ENCODE measurements at places on chromosomes 12 and 14. TPM values are rescaled to one million over a fixed set of nuclear protein-coding genes. Genes with fewer than 3 reads are reported as not detected.

GRCh38 chr14:56049536-56049935 is 68.7 kb upstream of the PELI2 start:
- DNase-seq = no peak

DNA sequence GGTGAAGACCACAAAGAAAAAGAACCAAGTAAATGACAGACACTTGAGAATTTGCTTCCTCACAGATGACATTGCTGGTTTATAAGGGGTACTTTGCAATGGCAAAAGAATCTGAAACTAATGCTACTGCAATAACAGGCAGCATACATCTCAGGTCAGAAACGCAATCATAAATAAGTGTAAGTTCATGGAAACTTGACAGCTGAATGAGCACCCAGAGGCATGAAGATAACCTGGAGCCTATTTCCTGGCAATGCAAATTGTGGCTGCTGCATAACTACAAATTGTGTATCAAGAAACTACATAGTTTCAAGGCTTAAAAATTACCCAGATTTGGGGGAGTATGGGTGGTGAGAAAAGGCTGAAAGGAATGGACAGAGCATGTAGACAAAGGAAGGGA is 8.5 kb upstream of the MYO1A start:
- no peak for DNase-seq

DNA sequence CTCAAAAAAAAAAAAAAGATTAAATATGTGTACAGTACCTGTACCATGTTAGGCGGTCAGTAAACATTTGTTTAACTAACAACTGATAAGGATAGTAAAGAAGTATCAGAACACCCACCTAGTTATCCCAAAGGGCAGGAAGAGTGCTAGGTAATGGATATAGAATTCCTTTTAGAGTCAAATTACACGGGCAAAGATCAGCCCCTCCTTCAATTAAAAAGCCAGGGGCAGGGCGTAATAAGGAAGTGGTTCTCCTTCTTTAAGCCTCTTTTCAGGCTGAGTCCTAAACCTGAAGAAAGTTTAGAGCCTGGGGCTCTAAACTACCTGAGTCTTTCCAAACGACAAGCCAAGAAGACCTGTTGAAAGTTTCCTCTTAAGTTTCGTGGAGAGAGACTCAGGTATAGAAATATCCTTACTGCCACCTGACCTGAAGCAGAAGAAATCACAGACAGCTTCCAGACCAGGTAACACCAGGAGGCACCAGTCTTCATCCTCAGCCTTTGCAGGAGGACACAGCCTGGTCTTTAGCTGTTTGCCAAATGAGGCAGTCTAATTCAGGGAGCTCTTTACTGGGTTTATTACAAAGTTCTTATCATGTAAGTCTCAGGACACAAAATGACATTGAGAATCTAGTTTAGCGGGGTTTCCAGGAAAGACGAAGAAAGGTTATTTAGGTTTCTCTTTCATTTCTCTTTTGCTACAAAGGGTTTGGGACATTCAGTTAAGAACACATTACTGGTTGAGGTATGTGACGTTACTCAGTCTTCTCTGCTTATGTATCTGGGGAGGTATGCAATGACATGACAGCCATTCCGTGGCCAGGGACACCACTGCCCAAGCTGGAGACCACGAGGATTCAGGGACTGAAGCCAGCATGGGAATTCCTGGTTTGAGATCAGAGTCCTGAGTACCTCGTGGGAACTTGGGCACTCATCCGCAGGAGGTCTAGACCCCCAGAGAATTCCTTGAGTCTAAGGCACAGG is at the start of gene BCL2L14:
Gene BCL2L14, plus strand, starts transcription at position 266 of the 983 bp plus-strand sequence. CDS start 8,367 bp downstream, outside the sequence.
- no peak for DNase-seq

DNA sequence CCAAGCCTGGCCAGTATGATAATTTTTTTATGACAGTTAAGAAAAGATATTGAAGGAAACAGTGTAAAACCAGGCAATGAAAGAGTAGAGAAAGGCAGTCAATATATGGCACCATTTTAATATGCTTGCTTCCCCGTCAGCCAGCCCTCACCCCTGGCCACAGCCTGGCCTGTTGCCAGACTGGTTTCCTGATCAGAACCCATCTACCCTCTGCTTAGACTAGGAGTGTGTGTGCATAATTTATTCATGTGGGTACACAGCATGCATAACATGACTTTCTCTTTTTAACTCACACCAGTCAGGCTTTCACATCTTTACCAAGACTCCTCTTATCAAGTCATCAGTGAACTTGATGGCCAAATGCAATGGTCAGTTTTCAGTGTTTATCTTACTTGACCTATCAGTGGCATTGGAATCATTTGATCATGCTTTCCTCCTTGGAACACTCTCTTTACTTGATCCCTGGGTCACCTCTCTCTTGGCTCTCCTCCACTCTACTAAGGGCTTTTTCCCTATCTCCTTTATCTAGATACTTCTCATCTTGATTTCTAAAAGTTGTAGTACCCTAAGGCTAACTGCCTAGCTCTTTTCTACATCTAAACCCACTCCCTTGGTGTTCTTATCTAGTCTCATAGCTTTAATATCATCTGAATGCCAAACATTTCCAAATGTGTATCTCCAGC is 10.0 kb upstream of the GPR19 start:
- no peak for DNase-seq

DNA sequence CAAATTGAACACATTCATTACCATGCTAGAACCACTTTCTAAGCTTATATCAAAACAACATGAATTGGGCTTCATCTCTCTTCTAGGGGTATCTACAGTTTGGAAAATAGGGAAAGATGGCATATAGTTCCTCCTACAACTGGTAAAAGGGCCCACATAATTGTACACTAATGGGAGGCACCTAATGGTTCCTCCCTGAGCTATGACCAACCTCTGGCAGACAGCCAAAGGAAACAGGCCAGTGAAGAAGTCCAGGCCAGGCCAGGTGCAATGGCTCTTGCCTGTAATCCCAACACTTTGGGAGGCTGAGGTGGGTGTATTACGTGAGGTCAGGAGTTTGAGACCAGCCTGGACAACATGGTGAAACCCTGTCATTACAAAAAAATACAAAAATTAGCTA is 23.2 kb upstream of the APOF start:
- DNase-seq = no peak

GRCh38 chr14:96634481-96634880 is 132.3 kb downstream of the PAPOLA start:
- no peak for DNase-seq

DNA sequence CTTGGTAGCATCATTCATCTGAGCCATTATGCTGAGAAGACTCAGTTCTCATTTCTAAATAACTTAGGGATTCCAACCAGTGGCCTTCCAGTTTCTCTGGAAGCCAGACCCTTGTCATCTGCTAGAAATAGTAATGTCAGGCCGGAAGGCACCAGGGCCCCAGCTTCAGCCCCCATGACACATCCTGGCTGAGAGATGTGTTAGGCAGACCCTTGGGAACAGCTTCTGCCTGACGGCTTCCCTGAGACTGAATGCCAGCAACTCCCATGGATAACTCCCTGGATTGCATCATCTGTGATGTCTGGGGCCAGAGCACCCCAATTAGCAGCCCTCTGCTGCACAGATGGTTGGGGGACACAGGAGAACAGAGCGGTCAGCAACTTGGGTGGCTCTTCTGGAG is 583.5 kb upstream of the TBX3 start:
- no peak for DNase-seq

DNA sequence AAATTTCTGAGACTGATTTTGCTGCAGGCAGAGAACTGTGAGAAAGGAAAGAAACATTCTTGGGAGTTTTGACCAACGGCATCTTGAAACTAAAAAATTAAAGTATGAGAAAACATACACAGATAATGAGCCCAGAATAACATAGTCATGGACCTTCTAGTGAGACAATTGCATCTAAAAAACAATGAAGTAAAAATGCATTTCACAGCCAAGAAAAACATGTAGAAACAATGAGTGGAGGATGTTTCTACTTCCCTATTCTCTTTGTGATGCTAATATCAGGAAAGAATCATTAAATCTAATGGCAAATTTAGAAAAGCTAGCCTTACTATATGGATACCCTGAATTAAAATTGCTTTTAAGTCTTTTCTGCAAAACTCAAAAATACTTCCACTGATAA is 12.2 kb upstream of the PLEKHG7 start:
- DNase-seq = no peak

DNA sequence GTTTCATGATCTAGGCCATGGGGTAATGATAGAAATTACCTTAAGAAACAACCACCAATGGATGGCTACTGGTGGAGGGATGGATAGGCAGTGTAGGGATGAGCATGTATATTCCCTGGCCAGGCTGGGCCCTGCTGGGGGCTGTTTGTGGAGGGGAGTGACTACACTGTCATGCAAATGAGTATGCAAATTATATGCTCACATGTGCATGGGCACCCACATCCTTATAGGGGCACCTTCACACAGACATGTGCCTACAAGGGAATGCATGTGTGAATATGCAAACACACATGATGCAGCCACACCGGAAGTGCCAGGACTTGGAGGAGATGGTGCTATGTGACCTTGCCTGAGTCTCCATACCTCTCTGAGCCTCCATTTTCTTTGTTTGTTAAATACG is 39.7 kb upstream of the FAM222A start:
- DNase-seq = no peak

DNA sequence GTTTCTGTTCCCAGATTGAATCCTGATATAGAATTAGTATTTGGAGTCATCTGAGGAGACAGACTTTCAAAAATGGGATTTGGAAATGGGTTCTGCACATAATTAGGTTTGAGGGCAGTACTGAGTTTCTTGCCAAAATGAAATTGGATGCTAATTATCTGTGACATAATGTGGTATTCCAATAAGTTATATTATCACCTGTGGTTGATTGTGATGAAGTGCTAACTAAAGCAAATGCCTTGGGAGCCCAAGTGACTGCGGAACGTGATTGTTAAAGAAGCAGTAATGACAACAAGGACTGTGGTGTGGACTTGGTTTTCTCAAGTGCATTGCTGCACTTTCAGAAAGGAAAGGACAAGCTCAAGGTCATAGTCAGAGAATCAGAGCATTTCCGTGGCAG is 337.0 kb downstream of the IPO8 start:
- no peak for DNase-seq

Gene GPRC5A
- total RNA-seq = 0.32 TPM

Gene BEST3
- total RNA-seq = 0.43 TPM

Gene NT5DC3
- total RNA-seq = 4.0 TPM

Gene TMPRSS12
- total RNA-seq = not detected

Gene FGD6
- 15.7 TPM for total RNA-seq

Gene PAH
- not detected for total RNA-seq

Gene PCED1B
- total RNA-seq = 9.5 TPM

Gene AHNAK2
- total RNA-seq = 3.9 TPM

Gene CLEC4C
- not detected for total RNA-seq
